ENCODE measurements at places on chromosomes 1 and 21.
A peak's percentile ranks its signal among the peaks of the same experiment; 100 is the strongest.

GRCh38 chr1:20903437-20903836 lies 116.3 kb upstream of the HP1BP3 start:
- no peak for DNase-seq

DNA sequence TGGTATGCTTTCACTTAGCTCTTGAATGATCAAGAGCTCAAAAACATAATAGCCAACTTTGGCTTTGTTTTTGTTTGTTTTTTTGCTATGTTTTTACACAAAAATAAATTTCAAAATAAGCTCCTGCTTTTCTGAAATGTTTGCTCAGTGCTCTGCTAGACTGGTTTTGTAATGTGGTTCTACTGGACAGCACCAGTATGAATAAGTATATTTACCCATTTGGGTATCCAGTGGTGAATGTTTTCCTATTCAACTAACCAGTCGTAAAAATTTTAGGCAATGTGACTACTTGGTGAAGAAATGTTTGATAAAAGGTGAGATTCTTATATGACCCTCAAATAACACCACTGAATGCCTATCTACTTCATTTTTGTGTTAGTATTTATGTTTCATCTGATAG lies 308.6 kb downstream of the PTPRC start:
- DNase-seq, result no peak

DNA sequence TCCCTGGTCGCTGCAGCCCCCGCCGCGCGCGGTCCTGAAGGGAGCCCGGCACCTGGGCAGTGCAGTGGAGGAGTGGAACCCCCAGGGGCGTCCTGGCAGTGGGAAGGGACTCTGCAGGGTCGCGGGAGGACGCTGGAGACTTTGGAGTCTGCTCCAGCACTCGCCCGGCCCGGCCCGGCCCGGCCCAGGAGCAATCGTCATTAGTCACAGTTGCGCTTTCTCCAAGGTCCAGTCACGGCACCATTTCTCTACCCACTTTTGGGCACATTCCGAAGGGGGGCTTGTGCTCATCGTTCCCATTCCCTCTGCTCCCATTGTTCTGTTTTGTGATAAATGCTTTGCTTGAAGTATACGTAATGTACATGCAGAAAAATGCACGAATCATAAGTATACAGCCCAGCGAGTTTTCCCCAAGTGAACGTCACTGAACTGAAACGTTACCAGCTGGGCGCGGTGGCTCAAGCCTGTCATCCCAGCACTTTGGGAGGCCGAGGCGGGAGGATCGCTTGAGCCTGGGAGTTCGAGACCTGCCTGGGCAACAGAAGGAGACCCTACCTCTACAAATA lies 999 bp downstream of the THAP3 start:
- DNase-seq, result no peak

DNA sequence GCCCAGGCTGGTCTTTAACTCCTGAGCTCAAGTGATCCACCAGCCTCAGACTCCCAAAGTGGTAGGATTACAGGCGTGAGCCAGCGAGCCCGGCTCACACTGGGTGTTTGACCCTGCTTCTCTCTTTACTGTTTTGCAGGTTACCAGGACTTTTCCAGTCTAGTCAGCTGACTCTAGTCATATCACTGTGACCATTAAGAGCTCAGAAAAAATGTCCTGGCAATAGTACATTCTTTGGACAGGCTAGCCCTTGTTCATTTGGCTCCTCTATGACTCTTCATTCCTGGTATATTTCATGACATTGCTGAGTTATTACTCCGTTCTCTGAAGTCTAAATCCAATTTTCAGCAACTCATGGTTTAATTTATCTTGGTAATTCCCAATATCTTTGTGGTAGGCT lies 8.0 kb upstream of the CA6 start:
- DNase-seq, result peak; percentile 7

- DNase-seq, result no peak
Measured at GRCh38 chr1:216531263-216532239, 108.3 kb upstream of the USH2A start.

- no peak for DNase-seq
Measured at GRCh38 chr1:56416495-56416894, 162.9 kb downstream of the PLPP3 start.

DNA sequence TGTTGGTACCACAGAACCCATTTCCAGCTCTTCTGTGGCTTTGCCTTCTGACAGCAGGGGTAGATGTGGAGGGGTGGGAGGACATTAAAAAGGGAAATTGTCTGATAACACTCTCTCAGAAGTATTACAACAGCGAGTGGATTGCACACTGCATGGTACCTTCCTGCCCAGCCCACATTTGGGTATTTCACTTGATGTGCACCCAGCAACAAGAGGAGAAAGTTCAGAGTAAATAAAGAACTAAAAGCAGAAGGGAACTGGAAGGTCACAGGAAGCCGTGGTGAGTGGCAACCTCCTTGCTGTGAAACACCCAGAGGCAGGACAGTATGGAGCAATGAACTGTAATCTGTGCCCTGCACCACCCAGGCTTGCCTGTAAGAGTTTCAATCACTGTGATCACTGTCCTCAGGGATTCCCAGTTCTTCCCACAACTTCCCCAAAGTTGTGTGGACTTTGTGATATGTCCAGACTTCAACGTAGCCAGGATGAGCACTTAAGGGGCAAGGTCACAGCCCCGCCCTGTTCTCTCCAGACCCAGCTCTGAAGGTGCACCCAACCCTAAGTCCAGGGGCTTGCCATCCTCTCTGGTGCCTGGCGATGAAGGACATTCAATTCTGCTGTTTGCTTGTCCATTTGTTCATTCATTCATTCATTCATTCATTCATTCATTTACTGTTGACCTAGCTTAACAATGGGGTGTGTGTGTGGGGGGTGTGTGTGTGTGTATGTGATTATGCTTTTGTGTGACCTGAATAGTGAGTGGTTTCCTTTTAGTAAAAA lies 18.7 kb upstream of the F5 start:
- no peak for DNase-seq

DNA sequence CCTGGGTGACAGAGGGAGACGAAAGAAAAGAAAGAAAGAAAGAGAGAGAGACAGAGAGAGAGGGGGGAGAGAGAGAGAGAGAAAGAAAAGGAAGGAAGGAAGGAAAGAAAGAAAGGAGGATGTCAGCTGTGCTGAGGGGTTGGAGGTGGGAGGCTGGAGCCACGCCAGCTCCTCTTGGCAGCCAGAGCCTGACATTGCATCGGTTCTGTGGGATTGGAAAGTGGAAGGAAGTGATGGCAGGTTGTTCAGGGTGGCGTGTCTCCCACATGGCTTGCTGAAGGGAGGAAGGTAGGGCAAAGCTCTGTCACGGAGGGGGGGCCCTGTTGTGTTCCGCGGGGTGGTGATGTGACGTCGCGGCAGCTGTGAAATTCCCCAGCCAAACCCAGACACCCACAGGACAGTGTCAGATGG lies 30.7 kb downstream of the EIF2D start:
- no peak for DNase-seq

DNA sequence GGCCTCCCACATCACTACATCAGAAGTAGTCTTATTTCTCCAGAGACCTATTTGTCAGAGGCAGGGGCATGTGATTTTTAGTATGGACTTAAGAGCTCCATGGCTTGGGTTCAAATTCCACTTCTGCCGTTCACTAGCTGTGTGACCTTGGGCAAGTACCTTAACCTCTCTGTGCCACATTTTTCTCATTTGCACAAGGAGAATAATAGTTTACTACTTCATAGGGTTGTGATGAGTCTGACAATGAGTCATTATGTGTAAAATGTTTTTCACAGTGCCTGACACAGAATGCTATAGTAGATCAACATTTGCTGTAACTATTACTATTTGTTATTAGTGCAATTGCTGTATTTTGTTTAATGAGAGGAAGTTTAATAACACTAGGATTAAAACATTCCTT lies 200.6 kb downstream of the PRDM2 start:
- DNase-seq, result no peak

GRCh38 chr21:39022863-39023693 lies 160.2 kb downstream of the PSMG1 start:
- DNase-seq, result no peak

DNA sequence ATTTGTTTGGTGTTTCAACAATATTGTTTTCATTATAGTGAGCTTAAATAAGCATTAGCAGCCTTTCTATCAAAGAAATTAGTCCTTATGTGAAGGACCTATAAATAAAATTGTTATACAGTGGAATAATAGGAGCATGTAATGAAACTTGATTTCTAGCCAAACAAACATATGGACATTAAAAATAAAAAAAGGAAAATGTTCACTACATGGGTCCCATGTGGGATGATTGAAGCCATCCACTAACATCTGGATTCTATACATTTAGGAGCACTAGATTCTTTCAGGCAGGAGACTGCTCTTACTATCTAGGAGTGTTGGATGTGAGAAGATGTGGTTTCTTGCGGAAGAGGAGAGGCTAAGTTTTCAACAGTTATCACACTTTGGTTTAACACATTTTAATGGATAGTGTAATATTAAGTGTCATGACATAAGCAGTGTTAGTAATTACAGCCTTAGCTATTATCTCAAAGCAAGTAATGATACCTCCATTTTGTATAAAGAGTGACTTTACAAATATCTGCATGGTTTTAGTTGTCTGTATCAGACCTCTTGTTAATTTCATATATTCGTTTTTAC lies 62.3 kb downstream of the LYPLAL1 start:
- DNase-seq, result no peak

- no peak for DNase-seq
Measured at GRCh38 chr1:225674381-225674780, 21.5 kb upstream of the ENAH start.

- no peak for DNase-seq
Measured at GRCh38 chr1:9400425-9401079, 107.9 kb downstream of the SPSB1 start.

- DNase-seq, result no peak
Measured at GRCh38 chr1:45205011-45205909, 1.1 kb downstream of the ZSWIM5 start.

DNA sequence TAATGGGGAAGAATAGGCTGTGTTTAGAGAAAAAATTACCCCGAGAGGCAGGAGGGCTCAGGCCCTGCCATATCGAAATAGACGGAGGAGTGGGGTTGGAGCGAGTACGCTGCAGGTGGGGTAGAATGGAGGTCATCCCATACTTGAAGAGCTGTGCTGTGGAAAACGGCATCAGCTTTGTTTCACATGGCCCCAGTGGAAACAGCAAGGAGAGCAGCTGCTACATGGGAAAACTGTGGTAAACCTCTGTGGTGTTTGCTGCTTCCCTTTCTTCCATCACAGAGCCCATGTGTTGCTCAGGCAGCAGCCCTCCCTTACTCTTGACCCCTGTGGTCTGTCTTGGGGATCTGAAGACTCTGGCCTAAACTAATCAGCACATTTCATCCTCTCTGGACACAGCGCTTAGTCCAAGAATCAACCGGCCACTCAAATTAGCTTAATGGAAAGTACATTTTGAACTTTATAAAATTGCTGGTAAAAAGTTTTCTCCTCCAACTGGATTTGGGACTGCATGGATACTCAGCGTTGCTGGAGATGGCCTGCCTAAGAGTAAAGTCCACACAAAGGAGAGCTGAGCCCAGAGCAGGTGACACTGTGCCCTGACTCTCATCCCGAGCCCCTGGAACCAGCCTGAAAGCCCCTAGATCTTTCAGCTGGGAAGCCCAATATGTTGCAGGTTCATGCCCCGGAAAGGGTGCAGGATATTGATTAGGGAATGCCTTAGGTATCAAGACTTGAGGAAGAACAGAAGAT lies 127.1 kb upstream of the GADD45A start:
- no peak for DNase-seq

DNA sequence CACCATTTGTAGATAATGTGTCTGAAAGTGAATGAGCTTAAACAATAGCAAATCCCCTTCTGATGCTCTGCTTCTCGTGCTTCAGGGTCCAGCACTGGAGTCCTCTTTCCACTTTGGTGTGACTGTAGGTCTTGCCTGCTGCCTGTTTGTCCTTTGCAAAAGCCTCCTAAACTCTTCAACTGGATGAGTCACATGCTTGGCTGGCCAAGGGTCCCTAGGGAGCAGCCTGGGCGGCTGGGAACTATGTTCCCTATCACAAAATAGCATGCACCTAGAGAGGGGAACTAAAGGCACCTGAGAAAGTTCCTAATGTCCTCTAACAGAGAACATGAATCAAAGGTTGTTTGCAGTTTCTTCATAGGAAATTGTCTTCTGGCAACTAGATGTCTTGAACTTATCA lies 607.2 kb upstream of the PLXNA2 start:
- DNase-seq, result no peak

GRCh38 chr1:20361805-20362381 lies 71.2 kb downstream of the VWA5B1 start:
- DNase-seq, result no peak

GRCh38 chr1:58310469-58310868 lies 236.1 kb downstream of the OMA1 start:
- no peak for DNase-seq

DNA sequence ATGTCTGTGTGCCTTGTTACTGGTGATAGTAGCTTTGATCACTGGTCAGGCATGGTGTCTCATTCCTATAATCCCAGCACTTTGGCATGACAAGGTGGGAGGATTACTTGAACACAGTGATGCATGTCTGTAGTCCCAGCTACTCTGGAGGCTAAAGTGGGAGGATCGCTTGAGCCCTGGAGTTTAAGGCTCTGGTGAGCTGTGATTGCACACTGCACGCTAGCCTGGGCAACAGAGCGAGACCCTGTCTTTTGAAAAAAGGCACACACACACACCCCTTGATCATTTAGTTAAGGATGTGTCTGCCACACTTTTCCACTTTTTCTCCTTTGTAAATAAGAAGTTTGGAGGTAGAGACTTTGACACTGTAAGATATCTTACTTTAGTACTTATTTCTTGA lies 15.1 kb downstream of the MIGA1 start:
- DNase-seq, result no peak

DNA sequence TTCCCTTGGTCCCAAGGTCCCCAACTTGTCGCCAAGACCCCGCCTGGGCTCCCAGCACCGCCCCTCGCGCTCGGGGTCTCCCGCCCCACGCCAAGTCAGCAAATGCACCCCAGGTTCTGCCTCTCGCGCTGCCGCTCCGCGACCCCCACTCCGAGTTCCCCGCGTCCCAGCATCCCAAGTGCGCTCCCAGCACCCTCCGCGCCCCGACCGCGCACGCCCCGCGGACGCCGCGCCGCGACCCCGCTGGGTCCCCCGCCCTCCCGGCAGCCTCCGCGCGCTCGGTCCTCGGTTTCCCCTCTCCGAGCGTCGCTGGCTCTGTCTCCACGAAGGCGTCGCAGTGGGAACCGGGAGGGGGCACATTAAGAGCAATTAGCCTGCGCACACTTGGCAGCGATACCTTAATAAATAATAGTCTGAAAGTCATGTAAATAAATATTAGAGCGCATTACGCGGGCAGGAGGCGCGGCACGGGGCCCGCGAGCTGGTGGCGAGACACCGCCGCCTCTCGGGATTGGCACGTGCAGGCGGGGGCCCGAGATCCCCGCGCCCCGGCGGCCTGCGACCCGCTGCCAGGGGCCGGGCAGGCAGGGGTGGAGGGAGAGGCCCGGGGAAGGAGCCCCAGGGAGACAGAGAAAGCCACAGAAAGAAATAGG lies 75.9 kb downstream of the VWA5B1 start:
- no peak for DNase-seq
